ENCODE measurements at places on chromosomes 7 and 10.
A peak's percentile ranks its signal among the peaks of the same experiment; 100 is the strongest.

DNA sequence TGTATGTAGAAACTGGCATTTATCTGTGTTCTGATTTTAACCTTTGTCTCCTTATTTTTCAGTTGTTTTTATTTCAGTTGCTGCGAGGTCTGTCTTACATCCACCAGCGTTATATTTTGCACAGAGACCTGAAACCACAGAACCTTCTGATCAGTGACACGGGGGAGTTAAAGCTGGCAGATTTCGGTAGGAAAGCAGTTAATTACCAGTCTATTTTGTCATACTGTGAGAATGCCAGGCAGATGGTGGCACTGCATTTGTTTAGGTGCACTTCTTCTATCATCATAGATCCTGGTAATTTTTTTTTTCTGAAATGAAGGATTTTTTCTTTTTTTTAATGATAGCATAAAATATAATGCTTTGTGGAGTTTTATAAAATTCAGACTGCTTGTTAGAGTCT lies 321.4 kb downstream of the CDK14 start:
- no peak for DNase-seq

- DNase-seq, result no peak
Measured at GRCh38 chr7:47663851-47664250, 81.9 kb upstream of the TNS3 start.

DNA sequence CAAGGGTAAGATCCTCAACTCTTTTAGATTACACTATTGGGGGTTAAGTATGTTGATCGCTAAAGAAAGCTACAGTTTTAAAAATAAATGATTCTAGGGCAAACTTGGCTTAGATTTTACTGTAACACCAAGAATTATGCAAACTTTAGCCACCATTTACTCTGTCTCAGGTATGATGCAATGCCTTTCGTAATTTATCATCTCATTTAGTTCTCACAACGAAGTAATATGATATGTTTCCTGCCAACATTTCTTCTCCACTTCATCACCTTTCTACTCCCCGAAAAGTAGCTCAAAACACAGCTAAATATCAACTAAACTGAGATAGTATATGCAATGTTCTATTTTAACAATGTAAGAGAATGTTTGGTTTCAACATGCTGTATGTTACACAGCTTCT lies 21.1 kb downstream of the FAM133B start:
- DNase-seq, result peak; percentile 11

DNA sequence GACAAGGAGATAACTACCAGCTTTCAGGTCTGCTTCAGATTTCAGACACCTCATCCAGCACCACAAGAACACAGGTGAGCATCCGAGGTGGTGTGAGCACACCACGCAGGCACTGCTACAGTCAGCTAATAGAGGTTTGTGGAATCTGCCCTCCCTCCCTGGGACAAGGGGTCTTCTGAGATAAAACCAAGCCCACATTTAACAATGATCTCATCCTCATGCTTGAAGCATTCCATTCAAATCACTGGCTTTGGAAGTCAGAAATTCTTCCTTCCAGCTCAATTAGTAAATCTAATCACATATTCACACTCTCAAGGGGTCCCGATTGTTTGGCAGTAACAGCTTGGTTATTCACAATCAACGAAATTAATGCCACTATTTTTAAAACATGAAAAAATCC lies 331.4 kb downstream of the ELMO1 start:
- no peak for DNase-seq

GRCh38 chr7:24422441-24423010 lies 138.5 kb downstream of the NPY start:
- no peak for DNase-seq

DNA sequence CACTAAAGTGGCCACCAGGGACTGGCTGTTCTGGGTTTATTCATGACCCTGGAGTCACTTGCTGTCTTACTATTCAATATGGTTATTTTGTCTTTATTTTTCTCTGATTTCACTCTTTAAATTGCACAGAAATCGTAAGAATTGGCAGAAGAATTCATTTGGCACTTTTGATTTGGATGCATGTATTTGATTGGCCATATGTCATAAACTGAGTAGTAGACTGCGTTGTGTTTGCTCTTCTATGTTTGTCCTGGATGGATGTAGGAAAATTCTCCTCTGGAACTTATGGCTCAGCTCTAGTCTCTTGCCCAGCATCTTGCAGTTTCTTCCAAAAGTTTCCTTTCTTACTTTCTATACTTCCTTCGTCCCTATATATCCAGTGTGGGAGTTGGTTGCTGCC lies 452.7 kb downstream of the GATA3 start:
- no peak for DNase-seq

- DNase-seq, result peak; percentile 47
Measured at GRCh38 chr7:129865093-129865924, 87.5 kb downstream of the UBE2H start.

DNA sequence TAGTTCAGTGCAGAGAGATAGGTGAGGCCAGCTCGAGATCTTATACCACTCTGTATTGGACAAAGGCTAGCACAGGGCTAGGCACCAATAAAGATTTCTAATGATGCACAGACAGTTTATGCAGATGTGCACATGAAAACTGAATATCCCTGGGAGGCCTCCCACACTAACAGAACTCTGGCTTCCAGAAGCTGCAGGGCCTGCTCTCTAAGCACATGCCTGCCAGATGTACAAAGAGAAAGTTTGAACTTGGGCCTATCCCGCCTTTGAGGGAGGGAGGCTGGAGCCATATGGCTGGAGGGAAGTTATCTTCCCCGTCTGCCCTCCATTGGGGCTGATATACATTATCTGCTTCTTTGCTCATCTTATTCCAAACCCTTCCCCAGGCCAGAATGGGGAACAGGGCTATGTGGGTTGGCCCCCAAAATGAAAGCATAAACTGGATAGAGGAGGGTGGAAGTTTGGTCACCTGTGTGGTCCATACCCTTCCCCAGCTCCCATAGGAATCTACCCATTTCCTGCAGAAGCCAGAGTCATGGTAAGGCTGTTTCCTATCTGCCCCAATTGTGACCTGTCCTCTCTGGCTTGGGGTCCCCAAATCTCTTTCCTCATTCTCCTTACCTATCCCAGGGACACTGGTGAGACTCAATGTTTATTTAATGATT lies 3.8 kb downstream of the KAZALD1 start:
- DNase-seq, result peak; percentile 69

- no peak for DNase-seq
Measured at GRCh38 chr7:134512271-134512670, 15.1 kb upstream of the AKR1B10 start.

- DNase-seq, result no peak
Measured at GRCh38 chr7:64625114-64626082, 40.5 kb upstream of the ZNF107 start.

GRCh38 chr10:3780771-3781467 lies 4.1 kb downstream of the KLF6 start:
- peak; percentile 40 for DNase-seq

- DNase-seq, result peak; percentile 82
Measured at GRCh38 chr7:155653803-155654202, 9.3 kb downstream of the RBM33 start.

DNA sequence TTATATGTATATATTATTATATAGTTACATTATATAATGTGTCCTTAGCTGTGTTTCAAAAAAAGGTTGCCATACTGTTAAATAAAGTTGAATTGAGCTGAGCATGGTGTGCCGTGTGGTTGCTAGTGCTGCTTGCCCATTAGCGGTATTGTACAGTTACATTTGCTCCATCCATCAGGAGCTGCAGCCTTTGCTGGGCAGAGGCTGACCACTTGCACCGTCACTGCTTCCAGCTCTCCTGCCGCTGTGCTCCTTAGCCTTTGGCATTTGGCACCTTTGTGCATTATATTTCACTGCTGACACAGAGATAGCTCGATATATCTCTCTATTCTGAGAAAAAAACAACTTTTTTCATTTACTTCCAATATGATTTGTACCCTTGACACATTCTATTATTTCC lies 372.2 kb downstream of the PHTF2 start:
- DNase-seq, result no peak

- no peak for DNase-seq
Measured at GRCh38 chr7:24476227-24476626, 97.0 kb upstream of the PALS2 start.

- no peak for DNase-seq
Measured at GRCh38 chr10:123390332-123390731, 236.1 kb downstream of the BUB3 start.

- DNase-seq, result peak; percentile 40
Measured at GRCh38 chr10:4687397-4687796, 138.6 kb upstream of the AKR1E2 start.

DNA sequence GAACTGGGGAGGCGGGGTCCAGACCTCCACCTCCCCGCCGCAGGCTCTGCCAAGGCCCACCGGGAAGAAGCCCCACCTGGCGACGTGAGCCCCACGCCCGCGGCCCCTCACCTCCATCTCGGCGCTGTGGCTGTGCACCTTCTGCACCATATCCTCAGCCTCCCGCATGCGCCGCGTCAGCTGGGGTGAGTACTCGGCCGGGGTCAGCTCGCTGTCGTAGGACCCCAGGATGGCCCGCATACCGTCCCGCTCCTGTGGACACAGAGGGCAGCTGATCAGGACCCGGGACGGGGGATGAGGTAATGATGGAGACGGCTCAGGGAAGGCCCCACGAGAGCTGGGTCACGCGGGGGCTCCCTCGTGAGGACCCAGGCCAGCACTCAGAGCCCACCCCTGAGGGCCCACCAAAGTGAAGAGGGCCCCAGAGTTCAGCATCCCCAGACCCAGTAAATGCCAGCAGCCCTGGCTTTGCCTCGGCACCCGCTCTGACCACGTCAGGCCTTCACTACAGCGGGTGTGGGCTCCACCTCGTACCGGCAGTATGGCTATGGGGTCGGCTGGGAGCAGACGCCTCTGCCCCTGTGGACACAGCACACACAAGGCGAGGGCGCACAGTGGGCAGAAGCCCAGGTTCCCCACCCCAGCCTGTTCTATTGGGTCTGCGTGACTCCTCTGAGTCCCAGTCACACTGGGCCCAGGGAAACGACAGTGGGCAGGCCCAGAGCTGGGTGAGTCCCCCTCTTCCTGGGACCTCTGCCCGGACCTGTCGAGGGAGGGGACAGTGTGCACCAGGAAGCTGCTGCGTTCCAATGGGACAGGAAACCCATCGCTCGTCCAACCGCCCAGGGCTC lies 218.1 kb downstream of the MAD1L1 start:
- DNase-seq, result no peak

DNA sequence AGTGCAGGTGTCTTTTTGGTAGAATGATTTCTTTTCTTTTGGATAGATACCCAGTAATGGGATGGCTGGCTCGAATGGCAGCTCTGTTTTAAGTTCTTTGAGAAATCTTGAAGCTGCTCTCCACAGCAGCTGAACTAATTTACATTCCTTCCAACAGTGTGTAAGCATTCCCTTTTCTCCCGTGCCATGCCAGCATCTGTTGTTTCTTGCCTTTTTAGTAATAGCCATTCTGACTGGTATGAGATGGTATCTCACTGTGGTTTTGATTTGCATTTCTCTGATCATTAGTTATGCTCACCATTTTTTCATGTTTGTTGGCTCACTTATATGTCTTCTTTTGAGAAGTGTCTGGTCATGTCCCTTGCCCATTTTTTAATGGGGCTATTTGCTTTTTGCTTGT lies 486.3 kb downstream of the GALNT17 start:
- DNase-seq, result peak; percentile 80

- DNase-seq, result no peak
Measured at GRCh38 chr10:101080933-101081931, 19.4 kb downstream of the KAZALD1 start.

GRCh38 chr10:15420858-15421257 lies 49.8 kb upstream of the FAM171A1 start:
- no peak for DNase-seq

Measured in AG10803 (cell line).